CD4-positive, alpha-beta memory T cell (primary cell): ENCODE measurements at places on chromosomes 4 and X.
A peak's percentile ranks its signal among the peaks of the same experiment; 100 is the strongest.

GRCh38 chr4:109994415-109994827 is 81.7 kb downstream of the EGF start:
- no peak for DNase-seq
- no peak overlapping the region for H3K27ac ChIP-seq
- no peaks in the 10 kb centered on the region for H3K36me3 ChIP-seq
- no peak overlapping the region for H3K4me3 ChIP-seq
- no peaks in the 10 kb centered on the region for H3K27me3 ChIP-seq

DNA sequence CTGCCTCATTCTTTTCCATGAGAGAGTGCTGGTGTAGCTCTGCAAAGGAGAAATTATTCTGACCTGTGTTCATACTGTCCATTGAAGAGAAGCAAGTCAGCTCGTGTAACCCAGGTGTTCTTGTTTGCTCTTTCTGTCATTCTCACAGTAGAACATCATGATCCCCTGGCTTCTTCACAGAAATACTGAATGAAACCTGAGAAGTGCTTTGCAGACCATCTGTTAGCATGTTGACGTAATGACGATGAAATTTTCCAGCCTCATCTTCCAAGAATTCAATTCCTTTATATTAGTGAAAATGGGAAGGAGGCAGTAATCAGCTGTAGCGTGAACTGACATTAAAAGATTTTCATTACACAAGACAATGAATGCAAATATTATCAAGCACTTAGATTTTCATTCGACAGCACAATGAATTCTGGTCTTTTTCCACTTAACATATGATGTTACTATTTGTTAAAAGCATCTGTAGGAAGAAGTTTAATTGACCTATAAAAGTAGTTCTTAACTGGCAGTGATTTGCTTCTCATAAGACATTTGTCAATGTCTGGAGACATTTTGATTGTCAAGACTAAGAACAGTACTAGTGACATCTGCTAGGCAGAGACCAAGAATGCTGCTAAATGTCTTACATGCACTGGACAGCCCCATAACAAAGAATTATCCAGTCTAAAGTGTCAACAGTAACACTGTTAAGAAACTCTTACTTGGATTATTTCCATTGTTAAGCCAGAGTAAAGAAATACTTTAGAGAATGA is 246.3 kb downstream of the BANK1 start:
- no peak overlapping the region for H3K27ac ChIP-seq
- DNase-seq, result no peak
- no peaks in the 10 kb centered on the region for H3K27me3 ChIP-seq

GRCh38 chr4:126395664-126396063 is 1080.9 kb downstream of the FAT4 start:
- H3K27me3 ChIP-seq, result no peaks in the 10 kb centered on the region
- H3K4me3 ChIP-seq, result no peak overlapping the region
- no peak for DNase-seq
- no peaks in the 10 kb centered on the region for H3K4me1 ChIP-seq
- no peaks in the 10 kb centered on the region for H3K36me3 ChIP-seq
- no peak overlapping the region for H3K27ac ChIP-seq

GRCh38 chr4:2299794-2300193 is 37.9 kb upstream of the MXD4 start:
- peaks cover 3% of the 10 kb centered on the region for H3K4me1 ChIP-seq
- H3K4me3 ChIP-seq, result no peak overlapping the region
- DNase-seq, result no peak
- no peaks in the 10 kb centered on the region for H3K27me3 ChIP-seq

- no peak for DNase-seq
- no peaks in the 10 kb centered on the region for H3K27me3 ChIP-seq
- no peak overlapping the region for H3K4me3 ChIP-seq
- no peaks in the 10 kb centered on the region for H3K36me3 ChIP-seq
- no peak overlapping the region for H3K27ac ChIP-seq
- no peaks in the 10 kb centered on the region for H3K4me1 ChIP-seq
Observed at GRCh38 chrX:17415242-17415810, 40.3 kb downstream of the NHS start.

- H3K4me1 ChIP-seq, result no peaks in the 10 kb centered on the region
- no peaks in the 10 kb centered on the region for H3K27me3 ChIP-seq
- no peak overlapping the region for H3K4me3 ChIP-seq
- no peaks in the 10 kb centered on the region for H3K36me3 ChIP-seq
Observed at GRCh38 chrX:133913658-133914388, 71.6 kb downstream of the GPC3 start.

DNA sequence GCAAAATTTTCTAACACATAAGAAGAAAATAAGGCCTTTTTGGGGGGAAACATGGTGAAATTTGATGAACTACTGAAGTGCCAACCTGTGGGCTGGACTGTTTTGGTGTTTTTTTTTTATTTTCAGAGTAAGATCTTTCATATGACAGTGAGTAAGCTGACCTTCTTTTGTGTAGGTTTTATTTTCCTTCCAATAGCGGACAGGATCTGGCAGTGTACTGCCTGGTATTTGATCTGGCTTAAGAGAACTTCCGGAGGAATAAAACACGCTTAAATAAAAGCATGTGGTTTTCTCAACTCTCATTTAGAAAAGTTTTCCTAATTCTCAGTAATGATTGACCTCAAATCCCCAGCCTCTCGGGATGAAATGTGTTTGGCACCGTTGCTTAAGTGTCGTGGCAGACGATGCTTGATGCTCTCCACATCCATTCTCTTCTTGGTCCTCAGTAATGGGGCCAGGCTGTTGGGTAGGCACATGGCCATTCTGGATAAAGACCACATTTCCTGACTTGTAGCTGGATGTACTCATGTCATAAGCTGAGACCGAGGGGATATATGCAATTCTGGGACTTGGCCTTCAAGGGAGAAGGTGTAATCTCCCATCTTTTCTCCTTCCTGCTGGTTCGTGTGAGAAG is 65.6 kb upstream of the PDLIM3 start:
- no peaks in the 10 kb centered on the region for H3K4me1 ChIP-seq
- H3K27ac ChIP-seq, result no peak overlapping the region
- no peak for DNase-seq
- H3K27me3 ChIP-seq, result peaks cover 3% of the 10 kb centered on the region
- H3K4me3 ChIP-seq, result no peak overlapping the region

GRCh38 chr4:73308286-73308685 is 49.7 kb upstream of the ANKRD17 start:
- DNase-seq, result no peak
- H3K4me1 ChIP-seq, result no peaks in the 10 kb centered on the region
- H3K27ac ChIP-seq, result no peak overlapping the region

GRCh38 chr4:130257271-130257670 is 1161.3 kb downstream of the C4orf33 start:
- H3K27me3 ChIP-seq, result no peaks in the 10 kb centered on the region
- H3K4me3 ChIP-seq, result no peak overlapping the region
- no peaks in the 10 kb centered on the region for H3K4me1 ChIP-seq

- H3K4me1 ChIP-seq, result no peaks in the 10 kb centered on the region
- H3K27ac ChIP-seq, result no peak overlapping the region
- H3K36me3 ChIP-seq, result no peaks in the 10 kb centered on the region
- no peak overlapping the region for H3K4me3 ChIP-seq
Observed at GRCh38 chr4:3747581-3747904, 18.6 kb upstream of the ADRA2C start.

GRCh38 chr4:71441186-71442169 is 102.7 kb downstream of the SLC4A4 start:
- no peaks in the 10 kb centered on the region for H3K4me1 ChIP-seq
- DNase-seq, result no peak
- no peaks in the 10 kb centered on the region for H3K27me3 ChIP-seq

DNA sequence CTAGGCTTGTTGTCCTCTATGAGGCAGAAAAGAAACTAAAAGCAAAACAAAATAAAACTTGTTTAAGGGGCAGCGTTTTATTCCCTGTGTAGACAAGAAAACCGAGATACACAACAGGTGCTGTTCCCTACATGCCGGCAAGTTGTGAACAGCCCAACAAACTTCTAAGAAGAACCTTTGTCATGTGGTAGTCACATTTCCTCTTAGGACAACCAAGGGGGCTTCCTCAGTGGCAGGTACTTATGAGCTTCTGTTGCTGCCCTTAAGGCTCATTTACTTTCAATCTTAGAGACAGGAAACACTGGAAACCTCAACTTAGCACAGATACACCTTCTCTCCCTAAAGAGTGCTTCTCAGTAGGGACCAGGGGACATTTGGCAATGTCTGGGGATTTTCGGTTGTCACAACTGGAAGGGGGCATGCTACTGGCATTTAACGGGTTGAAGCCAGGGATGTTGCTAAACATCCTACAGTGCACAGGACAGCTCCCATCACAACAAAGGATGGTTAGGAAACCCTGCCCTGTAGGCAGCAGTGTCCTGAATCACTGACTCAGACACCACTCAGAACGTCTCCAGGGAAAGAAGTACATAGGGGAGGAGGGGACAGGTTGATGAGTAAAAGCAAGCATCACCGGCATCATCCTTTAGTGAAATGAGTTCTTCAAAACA is 111.0 kb downstream of the ASB9 start:
- no peaks in the 10 kb centered on the region for H3K27me3 ChIP-seq
- H3K4me1 ChIP-seq, result peaks cover 35% of the 10 kb centered on the region
- peak overlapping the region; percentile 9 for H3K4me3 ChIP-seq
- H3K36me3 ChIP-seq, result no peaks in the 10 kb centered on the region
- DNase-seq, result peak; percentile 31

DNA sequence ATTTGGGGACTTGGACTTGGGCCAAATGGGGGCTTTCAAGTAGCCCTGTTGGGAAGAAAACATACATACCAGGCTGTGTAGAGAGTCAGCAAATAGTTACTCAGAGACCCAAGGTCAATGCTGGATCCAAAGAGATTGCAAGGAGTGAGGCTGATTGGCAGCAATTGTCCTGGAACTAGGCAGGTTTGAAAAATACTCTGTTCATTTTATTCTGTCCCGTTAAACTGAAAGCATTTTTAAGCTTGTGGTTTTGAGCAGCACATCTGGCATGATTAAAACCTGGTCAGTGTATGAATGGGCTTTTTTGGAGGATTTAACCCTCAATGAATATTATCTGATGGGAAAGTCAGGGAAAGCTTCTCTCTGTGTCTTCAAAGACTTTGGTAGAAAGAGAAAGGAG is 294.3 kb upstream of the BOD1L1 start:
- no peaks in the 10 kb centered on the region for H3K4me1 ChIP-seq
- no peak overlapping the region for H3K4me3 ChIP-seq
- no peak for DNase-seq
- H3K27ac ChIP-seq, result no peak overlapping the region
- H3K27me3 ChIP-seq, result no peaks in the 10 kb centered on the region

- H3K4me3 ChIP-seq, result no peak overlapping the region
- no peak for DNase-seq
- H3K27ac ChIP-seq, result no peak overlapping the region
- H3K36me3 ChIP-seq, result no peaks in the 10 kb centered on the region
- H3K27me3 ChIP-seq, result no peaks in the 10 kb centered on the region
- no peaks in the 10 kb centered on the region for H3K4me1 ChIP-seq
Observed at GRCh38 chrX:650811-651210, 20.2 kb downstream of the SHOX start.

DNA sequence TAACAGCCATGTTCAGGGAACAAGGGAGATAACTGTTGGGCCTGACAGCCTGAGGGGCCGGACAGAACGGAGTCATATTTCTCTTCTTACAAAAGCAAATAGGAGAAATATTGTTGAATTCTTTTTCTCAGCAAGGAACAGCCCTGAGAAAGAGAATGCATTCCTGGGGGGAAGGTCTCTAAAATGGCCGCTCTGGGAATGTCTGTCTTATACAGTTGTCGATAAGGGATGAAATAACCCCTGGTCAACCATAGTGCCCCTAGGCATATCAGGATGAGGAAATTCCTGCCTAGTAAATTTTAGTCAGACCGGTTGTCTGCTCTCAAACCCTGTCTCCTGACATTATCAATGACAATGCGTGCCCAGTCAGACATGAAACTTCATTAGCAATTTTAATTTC is 1925.5 kb downstream of the PCDH7 start:
- H3K27ac ChIP-seq, result no peak overlapping the region
- no peak overlapping the region for H3K4me3 ChIP-seq
- no peaks in the 10 kb centered on the region for H3K4me1 ChIP-seq
- DNase-seq, result no peak
- H3K36me3 ChIP-seq, result no peaks in the 10 kb centered on the region

DNA sequence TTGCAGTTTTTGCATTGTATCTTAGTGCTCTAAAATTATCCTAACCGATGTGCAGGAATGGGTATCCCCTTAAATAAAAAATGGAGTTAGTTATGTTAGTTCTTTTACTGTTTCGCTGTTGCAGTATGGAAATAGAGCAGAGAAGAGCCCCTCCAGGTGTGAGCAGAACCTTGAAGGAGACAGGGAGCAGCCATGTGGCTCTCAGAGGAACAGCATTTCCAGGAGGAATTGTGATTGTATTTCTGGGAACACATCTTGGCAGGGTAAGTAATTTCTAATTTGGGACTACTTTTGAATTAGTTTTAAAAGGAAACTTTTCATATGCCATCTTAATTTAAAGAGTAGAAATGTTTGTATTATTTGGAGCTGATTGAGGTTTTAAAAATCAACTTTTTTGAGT is 5.3 kb upstream of the CCDC158 start:
- H3K27me3 ChIP-seq, result no peaks in the 10 kb centered on the region
- H3K4me1 ChIP-seq, result no peaks in the 10 kb centered on the region
- H3K36me3 ChIP-seq, result no peaks in the 10 kb centered on the region
- H3K4me3 ChIP-seq, result no peak overlapping the region

GRCh38 chrX:7318241-7318640 is 170.3 kb upstream of the PUDP start:
- no peak for DNase-seq
- no peak overlapping the region for H3K27ac ChIP-seq
- H3K27me3 ChIP-seq, result no peaks in the 10 kb centered on the region
- H3K4me3 ChIP-seq, result no peak overlapping the region

DNA sequence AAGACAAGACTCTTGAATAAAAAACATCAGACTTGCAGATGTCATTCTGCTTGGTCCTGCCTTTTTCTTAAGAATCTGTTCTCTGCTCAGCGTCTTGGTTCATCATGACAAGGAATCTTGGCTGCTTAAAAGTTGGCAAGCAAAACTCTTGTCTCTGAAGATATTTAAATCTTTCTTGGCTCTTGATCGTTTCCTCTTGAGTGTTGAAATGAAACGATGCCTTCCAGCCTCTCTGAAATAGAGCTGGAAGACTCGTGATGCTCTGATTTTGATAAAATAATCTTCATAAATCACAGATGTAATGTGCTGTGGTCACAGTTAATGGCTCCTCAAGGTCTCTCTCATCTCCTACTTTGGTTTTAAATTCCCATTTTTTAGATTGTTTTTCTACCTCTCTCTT is 39.9 kb upstream of the TMEM192 start:
- peaks cover 6% of the 10 kb centered on the region for H3K27me3 ChIP-seq
- H3K27ac ChIP-seq, result no peak overlapping the region
- no peak overlapping the region for H3K4me3 ChIP-seq
- H3K36me3 ChIP-seq, result no peaks in the 10 kb centered on the region
- no peaks in the 10 kb centered on the region for H3K4me1 ChIP-seq

GRCh38 chr4:158395889-158396288 is 125.8 kb upstream of the RXFP1 start:
- no peak overlapping the region for H3K4me3 ChIP-seq
- no peak for DNase-seq
- H3K27ac ChIP-seq, result no peak overlapping the region
- no peaks in the 10 kb centered on the region for H3K27me3 ChIP-seq
